ENCODE measurements at places on chromosomes 7 and 10.

GRCh38 chr10:70890917-70891431 is 2.6 kb upstream of the PCBD1 start:
- no peak for DNase-seq

DNA sequence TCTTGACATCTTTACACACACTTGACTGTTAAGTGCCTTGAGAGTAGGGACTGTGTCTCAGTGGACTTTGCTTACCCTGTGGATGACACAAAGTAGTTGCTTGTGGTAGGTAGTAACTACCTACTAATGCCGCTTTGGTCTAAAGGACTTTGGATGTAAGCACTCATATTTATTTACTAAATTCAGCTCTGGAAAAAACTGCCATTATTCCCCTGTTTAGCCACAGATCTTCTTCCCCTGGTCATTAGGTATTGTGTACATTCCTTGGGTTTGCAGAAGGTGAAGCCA is 2.8 kb upstream of the VDAC2 start:
- DNase-seq, result no peak

DNA sequence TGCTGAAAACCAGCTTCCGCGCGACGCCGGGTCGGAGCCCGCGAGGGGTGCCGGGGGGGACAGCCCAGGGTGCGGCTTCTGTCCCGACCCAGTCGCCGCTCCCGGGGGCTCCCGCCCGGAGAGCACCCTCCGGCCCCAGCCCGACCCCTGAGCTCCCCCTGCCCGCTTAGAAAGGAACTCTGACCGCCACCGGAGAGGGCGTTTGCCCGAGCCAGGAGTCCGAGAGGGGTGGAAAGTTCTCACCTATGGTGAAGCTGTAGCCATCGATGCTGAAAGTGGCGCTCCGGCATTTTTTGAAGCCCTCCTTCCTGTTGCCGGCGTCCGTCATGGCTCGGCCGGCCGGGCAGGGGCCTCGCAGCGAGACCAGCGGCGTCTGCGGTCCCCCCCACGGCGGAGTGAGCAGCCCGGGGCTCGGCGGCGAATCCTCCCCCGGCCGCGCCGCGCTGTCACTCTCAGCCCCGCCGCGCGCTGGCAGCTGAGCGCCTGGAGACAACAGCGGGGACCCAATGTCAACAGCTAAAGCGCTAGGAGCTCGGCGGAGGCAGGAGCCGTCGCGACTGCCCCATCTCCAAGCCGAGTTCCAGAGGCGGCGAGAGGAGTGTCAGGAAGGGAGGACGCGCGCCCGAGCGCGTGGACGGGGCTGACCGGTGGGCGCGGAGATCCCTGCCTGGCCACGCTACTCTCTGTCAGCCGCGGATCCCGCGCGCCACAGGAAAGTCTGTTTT is 191.6 kb downstream of the LSM5 start:
- DNase-seq, result peak; percentile 6

GRCh38 chr7:55307123-55307916 is 57.8 kb upstream of the LANCL2 start:
- DNase-seq, result no peak

GRCh38 chr10:130301021-130301892 is 165.1 kb downstream of the GLRX3 start:
- DNase-seq, result no peak

DNA sequence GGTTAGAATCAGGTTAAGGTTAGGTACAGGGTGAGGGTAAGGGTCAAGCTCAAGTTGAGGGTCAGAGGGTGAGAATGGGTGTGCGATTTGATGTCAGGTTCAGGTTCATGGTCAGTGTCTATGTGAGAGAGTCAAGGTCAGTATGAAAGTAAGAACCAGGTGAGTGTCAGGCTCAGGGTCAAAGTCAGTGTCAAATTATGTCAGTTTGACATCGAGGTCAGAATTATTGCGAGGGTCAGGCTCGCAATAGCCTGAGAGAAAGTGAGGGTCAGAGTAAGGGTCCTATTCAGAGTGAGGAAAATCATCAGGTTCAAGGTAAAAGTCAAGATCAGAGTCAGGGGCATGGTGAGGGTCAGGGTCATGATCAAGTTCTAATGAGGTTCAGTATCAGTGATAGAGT is 13.0 kb downstream of the MRPS24 start:
- DNase-seq, result no peak

GRCh38 chr10:44310762-44311562 is 73.9 kb downstream of the CXCL12 start:
- no peak for DNase-seq

- no peak for DNase-seq
These were observed 81.9 kb downstream of the CREM start for GRCh38 chr10:35208536-35208935.

DNA sequence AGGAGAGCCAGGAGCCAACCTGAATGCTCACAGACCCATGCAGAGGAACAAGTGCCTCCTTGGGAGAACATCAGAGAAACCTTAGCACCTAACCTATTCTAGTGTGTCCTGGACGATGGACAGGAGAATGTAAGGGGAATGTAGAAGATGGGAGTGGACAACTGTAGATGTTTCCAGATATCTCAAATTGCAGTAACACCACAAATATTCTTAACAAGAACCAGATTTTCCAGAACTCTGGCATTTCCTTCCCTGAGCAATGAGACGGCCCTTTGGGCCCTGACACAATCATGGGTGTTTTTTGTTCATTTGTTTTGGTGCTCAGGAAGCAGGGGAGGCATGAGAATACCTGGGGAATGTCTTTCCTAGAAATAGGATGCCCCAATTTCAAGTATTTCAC is 196.1 kb upstream of the PRSS1 start:
- no peak for DNase-seq

GRCh38 chr7:81014266-81014665 is 95.4 kb upstream of the SEMA3C start:
- no peak for DNase-seq

DNA sequence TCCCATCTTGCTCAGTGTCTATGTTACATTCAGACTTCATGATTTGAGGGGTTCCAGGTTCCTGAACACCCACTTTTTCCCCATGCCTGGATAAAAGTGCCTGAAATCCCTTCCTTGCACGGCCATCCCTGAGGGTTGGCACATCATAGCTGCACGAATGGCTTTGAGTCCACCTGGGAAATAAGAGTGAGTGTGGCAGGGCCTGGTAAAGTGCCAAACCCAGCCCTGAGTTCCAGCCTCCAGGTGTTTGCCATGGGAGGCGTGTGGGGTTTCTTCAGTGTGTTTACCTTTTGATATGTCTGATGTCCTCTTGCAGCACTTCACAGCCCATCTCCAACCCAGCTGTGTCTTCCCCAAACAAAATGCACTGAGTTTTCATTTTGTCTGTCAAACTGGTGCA is 145.7 kb downstream of the PAXIP1 start:
- DNase-seq, result no peak

- DNase-seq, result no peak
These were observed 110.4 kb downstream of the SH2D4B start for GRCh38 chr10:80648106-80648505.

DNA sequence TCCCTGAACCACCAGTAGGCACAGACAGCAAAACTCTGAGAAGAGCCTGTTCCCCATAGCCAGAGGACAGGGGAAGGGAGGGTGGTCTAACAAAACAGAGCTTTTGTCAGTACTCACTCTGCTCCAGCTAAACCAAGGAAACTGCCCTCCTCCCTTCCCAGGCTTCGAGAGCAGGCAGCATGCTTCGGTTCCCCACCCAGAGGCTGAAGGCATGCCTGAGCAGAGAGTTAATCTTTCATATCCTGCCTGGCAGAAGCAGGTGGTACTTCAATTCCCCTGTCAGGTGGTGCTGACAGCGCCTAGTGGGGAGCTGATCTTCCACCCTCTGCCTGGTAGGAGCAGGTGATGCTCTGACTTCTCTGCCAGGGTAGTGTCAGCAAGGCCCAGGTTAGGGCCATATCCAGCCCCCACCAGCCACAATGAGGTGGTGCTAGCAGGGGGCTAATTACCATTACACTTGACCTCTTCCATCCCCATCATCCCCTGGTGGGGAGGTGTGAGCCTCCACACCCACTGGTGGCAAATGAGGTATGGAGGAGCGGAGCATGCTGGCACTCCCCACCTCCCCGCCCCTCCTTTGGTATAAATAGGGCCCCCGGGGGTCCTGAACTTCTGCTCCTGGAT is 35.1 kb downstream of the SDK1 start:
- DNase-seq, result peak; percentile 19

DNA sequence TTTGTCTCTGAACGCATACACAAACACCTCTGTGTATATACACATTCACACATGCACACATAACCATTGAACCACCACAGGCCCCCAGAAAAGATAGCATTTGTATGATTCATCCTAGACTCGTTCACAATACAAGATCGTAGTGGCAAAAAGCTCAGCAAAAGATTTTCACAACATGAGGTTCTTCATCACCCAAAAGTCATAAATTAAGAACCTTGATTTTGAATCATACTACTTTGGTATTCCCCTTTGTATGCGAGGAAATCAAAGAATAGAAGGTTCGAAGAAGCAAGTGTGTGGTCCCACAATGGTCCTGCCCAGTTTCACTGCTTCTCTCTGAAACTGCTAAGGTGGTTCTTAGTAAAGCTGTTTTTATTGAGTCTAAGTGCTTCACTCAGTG is 200.7 kb downstream of the CELF2 start:
- no peak for DNase-seq
